Neural progenitor cell (in vitro differentiated cells): ENCODE measurements at places on chromosomes 1 and 21.

- no peak for DNase-seq
These were observed 6.7 kb downstream of the IL20 start for GRCh38 chr1:206872139-206872538.

DNA sequence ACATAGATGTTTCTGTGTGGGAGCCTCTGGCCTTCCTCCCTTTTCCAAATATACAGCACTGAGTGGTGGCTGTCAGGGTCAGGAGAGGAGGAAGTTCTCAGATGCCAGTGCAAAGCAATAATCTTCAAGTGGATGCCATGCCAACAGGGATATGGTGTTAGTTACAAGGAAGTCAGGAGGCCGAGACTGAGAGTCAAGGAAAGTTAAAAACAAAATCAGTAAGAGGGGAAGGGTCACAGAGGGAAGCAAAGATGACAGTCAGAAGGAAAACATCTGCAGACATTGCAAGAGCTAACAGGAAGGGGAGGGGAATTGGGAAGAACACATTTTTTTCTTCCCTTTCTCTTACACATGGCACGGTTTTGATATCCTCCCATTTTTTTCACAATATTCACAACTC lies 691.4 kb downstream of the ADGRL2 start:
- no peak for DNase-seq

- DNase-seq = no peak
These were observed 154.0 kb downstream of the TGFB2 start for GRCh38 chr1:218499011-218499691.

DNA sequence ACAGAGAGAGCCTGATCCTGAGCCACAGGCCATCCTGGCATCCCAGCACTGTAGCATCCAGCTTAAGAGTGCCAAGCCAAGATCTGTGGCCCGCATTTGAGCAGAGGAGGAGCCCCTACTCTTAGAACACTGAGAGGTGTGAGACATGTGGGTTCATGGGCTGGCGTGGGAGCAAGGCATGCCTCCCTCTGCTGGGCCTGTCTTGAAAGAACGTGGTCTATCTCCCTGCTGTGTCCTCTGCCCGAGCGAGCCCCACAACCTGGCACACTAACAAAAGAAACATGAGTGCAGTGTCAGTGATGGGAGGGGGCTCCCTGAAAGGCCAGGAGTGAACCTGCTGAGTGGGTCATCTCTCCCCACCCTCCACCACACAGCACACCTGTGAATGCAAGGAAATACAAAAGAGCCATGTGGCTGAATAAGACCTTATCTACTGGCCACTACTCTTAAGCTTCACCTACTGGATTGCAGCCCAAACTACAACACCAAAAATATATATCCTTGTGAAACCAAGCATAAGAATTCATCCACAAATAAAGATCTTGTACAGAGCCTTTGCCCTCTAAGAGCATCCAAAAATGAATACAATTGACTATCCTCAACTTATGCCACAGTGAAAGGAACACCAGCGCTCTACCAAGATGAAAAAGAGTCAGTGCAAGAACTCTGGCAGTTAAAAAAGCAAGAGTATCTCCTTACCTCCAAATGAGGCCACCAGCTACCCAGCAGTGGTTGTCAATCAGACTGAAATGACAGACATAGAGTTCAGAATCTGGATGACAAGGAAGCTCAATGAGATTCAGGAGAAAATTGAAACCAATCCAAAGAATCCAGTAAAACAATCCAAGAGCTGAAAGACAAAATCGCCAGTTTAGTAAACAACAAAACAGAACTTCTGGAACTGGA lies 259.4 kb upstream of the DAB1 start:
- peak; percentile 25 for DNase-seq

- no peak for DNase-seq
These were observed 13.5 kb downstream of the GNG4 start for GRCh38 chr1:235635938-235636662.

GRCh38 chr1:20480951-20481617 lies 4.9 kb downstream of the CAMK2N1 start:
- no peak for DNase-seq

DNA sequence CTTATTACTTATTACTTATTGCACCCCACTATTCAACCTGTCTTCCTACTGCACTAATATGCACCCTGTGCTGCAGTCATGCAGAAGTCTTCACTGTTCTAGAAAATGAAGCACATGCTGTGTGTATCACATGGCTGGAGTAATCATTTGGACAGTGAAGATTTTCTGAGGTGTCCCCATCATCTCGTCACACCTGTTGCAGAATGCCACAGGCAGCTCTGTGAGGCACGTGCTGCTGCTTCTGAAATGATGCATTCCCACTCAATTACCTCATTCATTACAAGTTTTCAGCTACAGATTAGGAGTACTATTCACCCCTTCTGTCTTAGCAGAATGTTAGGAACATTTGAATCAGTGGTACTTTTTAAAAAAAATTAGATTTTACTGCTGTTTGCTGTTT lies 325.7 kb upstream of the ST6GALNAC5 start:
- no peak for DNase-seq

DNA sequence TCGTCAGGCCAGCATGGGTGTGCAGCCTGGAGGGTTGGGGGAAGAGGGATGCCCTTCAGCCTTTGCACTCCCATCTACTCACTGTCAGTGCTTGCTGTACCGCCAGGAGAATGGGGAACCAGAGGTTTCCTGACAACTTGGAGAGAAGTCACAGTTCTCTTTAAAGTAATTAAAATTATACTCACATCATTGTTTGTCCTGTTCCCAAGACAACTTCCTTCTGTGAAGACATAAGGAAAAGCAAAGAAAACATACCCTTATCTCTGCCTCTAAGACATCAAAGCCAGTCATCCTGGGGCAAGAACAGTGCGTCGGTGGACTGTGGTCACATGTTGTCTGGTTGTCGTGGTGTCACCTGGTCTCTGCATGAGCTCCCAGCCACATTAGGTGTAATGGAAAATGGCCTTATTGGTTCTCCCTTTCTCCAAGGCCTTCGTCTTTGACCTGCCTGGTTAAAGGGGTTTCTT lies 17.6 kb downstream of the TRAF5 start:
- no peak for DNase-seq

DNA sequence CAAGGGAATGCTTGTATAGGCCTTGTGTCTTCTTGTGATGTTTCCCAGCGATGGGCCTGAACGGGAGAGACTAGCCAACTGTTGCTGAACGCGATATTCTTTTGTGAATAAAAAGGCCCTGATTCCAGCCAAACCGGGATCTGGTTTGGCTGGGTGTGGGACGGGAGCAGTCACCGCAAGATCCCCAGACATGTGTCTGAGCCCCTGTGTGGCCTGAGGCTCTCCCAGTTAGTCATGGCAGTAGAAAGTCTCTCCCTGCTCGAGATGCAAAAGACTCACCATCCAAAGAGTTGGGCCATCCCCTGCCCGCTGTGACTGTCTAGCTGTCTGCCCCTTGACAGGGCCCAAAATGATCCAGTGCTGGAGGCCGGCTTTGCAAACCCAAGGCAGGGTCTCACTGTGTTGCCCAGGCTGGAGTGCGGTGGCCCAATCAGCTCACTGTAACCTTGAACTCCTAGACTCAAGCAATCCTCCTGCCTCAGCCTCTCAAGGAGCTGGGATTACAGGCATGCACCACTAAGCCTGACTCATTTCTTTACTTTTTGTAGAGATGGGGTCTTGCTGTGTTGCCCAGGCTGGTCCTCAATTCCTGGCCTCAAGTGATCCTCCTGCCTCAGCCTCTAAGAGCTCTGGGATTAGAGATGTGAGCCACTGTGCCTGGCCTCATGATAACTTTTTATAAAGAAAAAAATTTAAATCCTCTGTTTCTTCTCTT lies 56.4 kb downstream of the KIF26B start:
- no peak for DNase-seq

- DNase-seq = peak; percentile 81
These were observed at the start of gene DSCAM for GRCh38 chr21:40846587-40847411. Gene DSCAM (minus strand): TSS chr21:40847158. CDS start chr21:40846661, 497 bp downstream.

GRCh38 chr1:89989799-89990198 lies 5.1 kb upstream of the ZNF326 start:
- DNase-seq = no peak

GRCh38 chr1:234963904-234964702 lies 164.5 kb downstream of the TOMM20 start:
- no peak for DNase-seq

GRCh38 chr1:11535761-11536572 lies 57.0 kb downstream of the DISP3 start:
- DNase-seq = no peak

GRCh38 chr1:30316056-30316455 lies 407.3 kb downstream of the MATN1 start:
- DNase-seq = no peak
